Stimulated activated CD8-positive, alpha-beta memory T cell treated with anti-CD3 and anti-CD28 coated beads, Interleukin-4, amount 100 ng/mL, for 1 hour (primary cell): ENCODE measurements at places on chromosomes 16 and 17.

DNA sequence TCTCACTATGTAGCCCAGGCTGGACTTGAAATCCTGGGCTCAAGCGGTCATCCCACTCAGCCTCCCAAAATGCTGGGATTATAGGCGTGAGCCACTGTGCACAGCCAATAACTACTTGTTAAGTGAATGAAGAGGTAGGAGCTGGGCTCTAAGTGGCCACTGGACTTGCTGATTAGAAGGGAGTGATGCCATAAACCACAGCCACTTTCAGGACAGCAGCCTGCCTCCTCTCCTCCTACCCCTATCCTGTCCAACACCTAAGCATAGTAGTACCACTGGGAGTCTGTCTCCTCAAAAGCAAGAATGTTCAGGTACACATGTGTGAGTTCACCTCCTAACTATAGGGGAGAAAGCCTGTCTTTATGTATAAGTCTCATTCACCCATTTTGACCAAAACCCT, 12.2 kb upstream of the COG7 start:
- no peak for DNase-seq

DNA sequence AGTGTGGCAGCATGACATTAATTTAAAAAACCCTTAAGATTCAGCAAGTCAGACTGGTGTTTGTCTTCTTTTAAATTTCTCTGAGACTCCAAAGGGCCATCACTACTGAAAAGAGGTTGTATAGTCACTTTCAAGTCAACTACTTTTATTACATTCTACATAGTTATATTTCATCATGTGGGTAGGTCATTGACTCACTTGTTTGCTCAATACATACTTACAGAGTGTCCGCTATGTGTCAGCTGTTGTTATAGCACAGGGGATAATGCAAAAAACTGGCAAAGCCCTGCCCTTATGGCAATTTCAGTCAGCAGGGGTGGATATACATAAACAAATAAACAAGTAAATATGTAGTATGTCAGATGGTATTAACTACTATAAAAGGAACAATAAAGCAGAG, 2.5 kb upstream of the MYH4 start:
- no peak for DNase-seq

- no peak for DNase-seq
These were observed 46.8 kb downstream of the IL21R start for GRCh38 chr16:27448532-27449433.

- DNase-seq, result no peak
These were observed 615 bp downstream of the PHKG2 start for GRCh38 chr16:30748634-30749445.

- DNase-seq, result no peak
These were observed 64.8 kb downstream of the TUBD1 start for GRCh38 chr17:59827721-59828477.

- DNase-seq, result no peak
These were observed 4.8 kb upstream of the METRNL start for GRCh38 chr17:83074486-83075223.

DNA sequence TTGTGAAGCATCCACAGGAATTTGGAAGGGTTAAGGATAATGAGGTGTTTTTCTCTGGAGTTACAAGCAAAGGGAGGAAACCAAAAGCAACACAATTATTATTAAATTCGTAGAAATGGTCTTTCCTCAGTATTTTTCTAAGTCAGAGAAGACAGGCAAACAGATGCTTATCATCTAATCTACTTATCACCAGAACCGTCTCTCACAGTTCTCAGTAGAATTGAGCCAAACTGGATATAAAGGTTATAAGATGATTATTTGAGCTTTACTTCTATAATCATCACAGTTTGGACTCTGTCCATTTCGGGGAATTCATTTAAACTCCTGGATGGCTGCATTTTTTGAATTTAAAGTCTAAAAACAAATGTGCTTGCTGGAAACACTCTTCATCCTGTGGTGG, 245.0 kb downstream of the KCNJ2 start:
- no peak for DNase-seq

DNA sequence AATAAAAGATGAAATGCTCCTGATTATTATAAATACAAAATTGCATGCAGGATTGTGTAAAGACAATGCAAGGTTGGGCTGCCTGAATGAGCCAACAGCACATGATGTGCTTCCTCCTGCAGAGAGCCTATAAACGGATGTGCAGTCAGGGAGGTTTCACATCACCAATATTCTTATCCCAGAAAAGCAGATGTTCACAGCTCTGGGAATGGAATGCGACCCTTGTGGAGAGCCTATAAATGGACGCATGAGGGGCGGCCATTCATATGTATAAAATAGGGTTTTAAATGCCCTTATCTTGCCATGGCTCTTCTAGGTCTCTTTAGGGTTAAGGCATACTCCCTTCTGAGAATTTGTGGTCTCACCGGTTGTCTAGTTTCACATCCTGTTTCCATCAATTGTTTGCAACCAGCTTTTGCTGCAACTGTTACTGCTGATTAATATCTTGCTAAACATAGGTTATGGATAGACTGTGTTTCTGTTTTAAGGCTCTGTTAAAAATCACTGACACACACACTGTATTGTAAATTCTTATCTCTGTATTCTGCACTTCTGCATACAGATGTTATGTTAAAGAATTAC, 31.9 kb downstream of the SLFN11 start:
- no peak for DNase-seq

- no peak for DNase-seq
These were observed 1.0 kb downstream of the TSPOAP1 start for GRCh38 chr17:58327363-58328194.

DNA sequence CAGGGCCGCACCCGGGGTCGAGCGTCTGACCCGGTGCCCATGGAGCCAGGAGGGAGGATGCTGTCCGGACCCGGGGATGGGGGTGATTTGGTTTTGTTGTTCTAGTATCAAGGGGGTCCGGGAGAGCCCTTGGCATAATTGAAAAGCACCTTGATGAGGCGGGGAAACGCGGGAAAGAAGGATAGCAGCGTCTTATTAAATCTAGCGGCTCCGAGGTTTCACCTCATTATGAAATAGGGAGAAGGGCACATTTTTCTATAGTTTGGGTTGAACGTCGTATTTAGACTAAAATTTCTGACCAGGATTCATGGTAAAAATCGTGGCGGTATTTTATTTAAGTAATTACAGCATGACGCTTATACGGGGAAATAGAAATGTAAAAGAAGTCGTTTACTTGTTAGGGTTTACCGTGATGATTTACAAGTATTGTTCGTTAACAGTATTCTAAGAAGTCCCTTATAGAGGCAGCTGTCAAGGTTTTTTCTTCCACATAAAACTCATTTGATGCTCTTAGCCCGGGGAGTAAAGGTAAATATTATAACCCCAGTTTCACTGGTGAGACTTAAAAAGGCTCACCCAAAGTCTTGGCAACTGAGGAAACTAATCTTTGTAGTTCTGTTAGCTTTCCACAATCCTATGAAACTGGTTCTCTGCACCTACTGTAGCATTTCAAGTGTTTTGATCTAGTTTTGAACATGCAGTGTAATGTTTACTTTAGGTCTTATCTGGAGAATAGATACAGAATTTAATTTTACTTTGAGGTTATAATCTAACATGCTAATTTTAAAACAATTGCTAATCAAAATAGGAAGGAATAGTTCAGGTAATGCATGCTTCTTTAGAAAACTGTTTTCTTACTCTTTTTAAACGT, 756 bp downstream of the LUC7L3 start:
- no peak for DNase-seq

DNA sequence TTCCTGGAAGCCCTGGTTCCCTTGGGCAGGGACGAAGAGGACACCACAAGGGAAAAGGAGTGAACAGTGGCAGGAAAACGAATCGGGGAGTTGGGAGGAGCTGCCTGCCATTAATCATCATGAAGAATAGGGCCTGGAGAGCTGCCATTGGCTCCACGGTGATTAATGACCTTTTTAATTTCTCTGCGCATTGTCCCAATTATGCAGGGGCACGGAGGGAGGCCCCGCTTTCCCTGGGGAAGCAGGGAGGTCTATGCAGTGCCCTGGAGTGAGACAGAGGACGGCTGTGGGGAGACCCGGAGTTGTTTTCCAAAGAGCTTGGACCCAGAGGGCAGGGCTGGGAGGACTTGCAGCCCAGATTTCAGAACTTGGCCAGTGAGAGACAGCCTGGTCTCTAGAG, 338.9 kb upstream of the C16orf82 start:
- no peak for DNase-seq

DNA sequence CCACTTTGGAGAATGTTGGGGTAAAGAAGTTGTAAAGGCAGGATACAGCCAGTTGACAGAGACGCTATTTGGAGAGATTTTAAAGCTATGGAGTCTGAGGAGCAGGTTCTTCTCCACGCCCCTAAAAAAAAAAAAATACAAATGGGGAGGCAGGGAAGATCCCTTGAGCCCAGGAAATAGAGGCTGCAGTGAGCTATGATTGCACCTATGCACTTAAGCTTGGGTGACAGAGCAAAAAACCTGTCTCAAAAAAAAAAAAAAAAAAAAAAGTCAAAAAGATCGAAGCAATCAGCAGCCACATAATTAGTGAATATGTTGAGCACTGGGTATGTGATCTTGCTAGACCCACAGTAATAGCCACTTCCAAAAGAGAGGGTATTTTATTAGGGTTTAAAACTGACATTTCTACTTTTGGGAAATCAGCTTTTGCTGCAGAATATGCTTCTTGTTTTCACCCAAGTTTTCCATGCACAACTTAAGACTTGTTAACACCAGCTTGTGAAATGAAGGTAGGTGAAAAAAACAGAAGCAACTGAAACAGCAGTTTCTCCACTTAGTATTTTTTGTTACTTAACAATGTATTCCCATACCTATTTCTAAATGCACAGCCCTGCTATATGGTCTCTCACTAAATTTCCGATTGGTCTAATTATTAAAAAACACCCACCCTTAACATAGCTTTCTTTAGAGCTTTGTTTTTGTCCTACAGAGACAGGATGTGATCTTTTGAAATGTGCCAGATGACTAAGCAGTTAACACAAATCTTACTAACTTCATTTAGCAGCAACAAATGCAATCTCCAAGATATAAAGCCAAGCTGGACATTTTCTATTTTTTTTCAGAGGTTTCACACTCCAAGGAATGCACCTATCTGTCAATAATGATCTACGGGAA, 2.5 kb upstream of the ARL6IP1 start:
- no peak for DNase-seq

DNA sequence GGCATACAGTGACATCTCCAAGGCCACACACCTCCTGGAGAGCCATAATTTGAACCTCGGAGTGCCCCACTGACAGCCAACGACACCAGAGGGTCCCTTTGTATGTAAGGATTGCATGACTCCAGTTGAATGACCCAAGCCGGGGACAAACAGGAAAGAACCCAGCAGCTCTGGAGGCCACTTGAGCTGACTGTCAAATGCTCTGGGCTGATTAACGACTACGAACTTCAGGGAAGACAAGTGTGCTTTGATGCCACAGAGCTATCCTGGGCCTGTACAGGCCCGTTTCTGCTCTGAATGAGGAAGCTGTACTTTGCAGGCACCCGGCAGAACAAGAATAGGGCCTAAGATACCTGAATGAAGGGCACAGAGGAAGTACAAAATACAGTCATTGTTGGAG, 404.6 kb downstream of the SLC39A11 start:
- DNase-seq, result no peak

DNA sequence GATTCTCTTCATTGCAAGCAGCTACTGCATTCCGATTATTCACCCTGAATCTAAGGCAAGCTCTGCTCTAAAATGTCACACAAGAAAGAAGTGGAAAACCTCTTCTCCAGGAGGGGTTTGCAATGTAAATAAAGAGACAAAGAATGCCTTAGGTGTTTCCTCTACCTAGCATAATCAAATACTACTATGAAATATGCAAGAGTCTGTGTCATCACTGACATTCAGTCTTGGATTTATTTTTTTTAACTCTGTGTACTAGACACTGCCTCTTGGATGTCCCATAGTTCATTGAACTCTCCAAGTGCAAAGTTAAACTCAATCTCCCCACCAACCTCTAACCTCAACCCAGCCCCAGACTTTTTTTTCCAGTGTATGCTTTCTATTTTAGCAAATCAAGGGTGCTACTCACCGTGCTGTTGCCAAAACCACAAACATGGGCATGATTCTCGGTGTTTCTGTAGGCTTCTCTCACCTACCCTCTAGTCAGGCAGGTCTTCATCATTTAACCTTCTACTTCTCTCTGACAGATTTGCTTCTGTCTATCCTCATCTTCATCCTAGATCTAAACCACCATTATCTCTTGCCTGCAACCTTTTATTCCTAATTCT, 329.1 kb downstream of the CDH13 start:
- DNase-seq, result no peak

DNA sequence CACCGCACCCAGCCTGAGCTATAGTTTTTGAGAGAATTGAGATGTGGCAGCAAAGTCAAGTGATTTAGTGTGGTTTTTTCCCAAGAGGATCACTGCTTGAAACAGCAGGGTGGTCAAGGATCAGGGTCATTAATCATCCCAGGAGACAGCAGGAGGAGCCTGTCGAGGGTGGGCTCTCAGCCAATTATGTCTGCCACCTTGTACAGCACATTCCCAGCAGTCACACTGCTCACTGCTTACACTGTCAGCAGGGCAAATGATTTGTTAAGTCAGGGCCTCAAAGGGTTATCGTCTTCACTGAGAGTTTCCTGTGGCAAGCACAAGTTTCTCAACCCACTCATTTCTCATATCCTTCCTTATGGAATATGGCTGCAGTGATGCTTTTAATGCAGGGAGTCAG, 13.2 kb downstream of the B3GNT9 start:
- no peak for DNase-seq

GRCh38 chr16:7511549-7512260, 179.1 kb downstream of the RBFOX1 start:
- DNase-seq, result no peak

DNA sequence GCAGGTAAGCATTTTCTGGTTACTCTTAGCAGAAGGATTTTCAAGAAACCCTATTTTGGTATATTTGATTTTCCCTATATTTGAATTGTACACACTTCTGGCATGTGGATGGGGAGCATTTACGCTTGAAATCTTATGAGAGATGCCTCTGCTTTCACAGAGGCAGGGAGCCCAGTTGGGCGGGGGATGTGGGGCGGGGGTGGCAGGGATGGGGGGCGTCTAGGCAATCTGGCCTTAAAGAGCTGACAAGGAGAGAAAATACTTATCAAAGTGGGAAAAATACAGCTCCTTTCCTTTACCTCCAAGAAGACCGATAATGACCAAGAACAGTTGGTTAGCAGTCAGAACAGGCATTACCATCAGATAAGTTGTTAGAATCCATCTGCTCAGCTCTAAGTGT, 79.1 kb upstream of the NUDT7 start:
- DNase-seq, result no peak

GRCh38 chr17:4369557-4370230, 3.2 kb upstream of the UBE2G1 start:
- no peak for DNase-seq
